ENCODE measurements at places on chromosomes 11 and 22.

GRCh38 chr11:31790649-31791048 is 20.5 kb downstream of the PAX6 start:
- DNase-seq, result no peak
- no peaks in the 10 kb centered on the region for H3K27me3 ChIP-seq
- H3K4me1 ChIP-seq, result no peaks in the 10 kb centered on the region
- no peak overlapping the region for H3K4me3 ChIP-seq
- H3K36me3 ChIP-seq, result no peaks in the 10 kb centered on the region
- H3K27ac ChIP-seq, result no peak overlapping the region

- H3K4me1 ChIP-seq, result peaks cover 20% of the 10 kb centered on the region
- no peak overlapping the region for H3K27ac ChIP-seq
- H3K27me3 ChIP-seq, result no peaks in the 10 kb centered on the region
Observed at GRCh38 chr22:17152971-17153370, 6.1 kb downstream of the HDHD5 start.

DNA sequence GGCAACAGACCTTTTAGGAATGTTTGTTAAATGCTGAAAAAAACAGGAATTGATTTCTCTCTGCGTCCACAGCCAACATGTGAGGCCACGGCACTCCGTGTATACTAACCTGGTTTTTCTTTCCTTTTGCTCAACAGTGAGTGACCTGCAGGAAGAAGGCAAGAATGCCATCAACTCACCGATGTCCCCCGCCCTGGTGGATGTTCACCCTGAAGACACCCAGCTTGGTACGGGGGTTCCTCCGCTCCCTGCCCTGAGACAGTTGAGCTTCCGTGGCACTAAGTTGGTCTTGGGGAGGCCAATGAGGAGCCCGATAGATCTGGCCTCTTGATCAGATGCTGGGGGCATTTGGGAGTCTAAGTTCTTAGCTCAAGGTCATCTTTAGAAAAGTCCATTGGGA is 69.7 kb downstream of the PARVB start:
- DNase-seq, result no peak
- H3K27ac ChIP-seq, result no peak overlapping the region
- no peaks in the 10 kb centered on the region for H3K4me1 ChIP-seq
- no peaks in the 10 kb centered on the region for H3K36me3 ChIP-seq
- no peaks in the 10 kb centered on the region for H3K27me3 ChIP-seq
- H3K4me3 ChIP-seq, result no peak overlapping the region

- no peak overlapping the region for H3K4me3 ChIP-seq
- H3K27ac ChIP-seq, result no peak overlapping the region
- no peak for DNase-seq
- H3K4me1 ChIP-seq, result peaks cover 8% of the 10 kb centered on the region
Observed at GRCh38 chr11:114057605-114058004, 1.9 kb upstream of the ZBTB16 start.

GRCh38 chr11:114845766-114846415 is 167.6 kb downstream of the NXPE2 start:
- no peak for DNase-seq
- no peaks in the 10 kb centered on the region for H3K36me3 ChIP-seq
- no peak overlapping the region for H3K4me3 ChIP-seq
- H3K27me3 ChIP-seq, result no peaks in the 10 kb centered on the region
- no peak overlapping the region for H3K27ac ChIP-seq

- peaks cover 6% of the 10 kb centered on the region for H3K4me1 ChIP-seq
- H3K4me3 ChIP-seq, result no peak overlapping the region
- no peaks in the 10 kb centered on the region for H3K27me3 ChIP-seq
- no peak overlapping the region for H3K27ac ChIP-seq
Observed at GRCh38 chr22:30190574-30190973, 56.0 kb downstream of the LIF start.

DNA sequence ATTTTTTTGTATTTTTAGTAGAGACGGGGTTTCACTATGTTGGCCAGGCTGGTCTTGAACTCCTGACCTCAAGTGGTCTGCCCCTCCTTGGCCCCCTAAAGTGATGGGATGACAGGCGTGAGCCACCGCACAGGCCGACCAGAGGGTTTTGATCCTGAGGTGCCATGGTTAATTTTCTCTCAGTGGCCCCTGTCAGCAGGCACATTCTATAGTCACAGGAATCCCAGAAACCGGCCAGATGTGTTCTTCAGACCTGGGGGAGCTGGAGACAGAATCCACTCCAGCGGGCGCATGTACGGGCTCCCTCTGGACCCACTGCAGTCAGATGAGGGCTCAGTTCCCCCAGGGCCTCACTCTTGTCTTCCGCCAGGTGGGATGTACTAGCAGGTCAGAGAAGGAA is 17.0 kb downstream of the IGLL1 start:
- H3K36me3 ChIP-seq, result no peaks in the 10 kb centered on the region
- no peak overlapping the region for H3K4me3 ChIP-seq
- peaks cover 14% of the 10 kb centered on the region for H3K27me3 ChIP-seq

DNA sequence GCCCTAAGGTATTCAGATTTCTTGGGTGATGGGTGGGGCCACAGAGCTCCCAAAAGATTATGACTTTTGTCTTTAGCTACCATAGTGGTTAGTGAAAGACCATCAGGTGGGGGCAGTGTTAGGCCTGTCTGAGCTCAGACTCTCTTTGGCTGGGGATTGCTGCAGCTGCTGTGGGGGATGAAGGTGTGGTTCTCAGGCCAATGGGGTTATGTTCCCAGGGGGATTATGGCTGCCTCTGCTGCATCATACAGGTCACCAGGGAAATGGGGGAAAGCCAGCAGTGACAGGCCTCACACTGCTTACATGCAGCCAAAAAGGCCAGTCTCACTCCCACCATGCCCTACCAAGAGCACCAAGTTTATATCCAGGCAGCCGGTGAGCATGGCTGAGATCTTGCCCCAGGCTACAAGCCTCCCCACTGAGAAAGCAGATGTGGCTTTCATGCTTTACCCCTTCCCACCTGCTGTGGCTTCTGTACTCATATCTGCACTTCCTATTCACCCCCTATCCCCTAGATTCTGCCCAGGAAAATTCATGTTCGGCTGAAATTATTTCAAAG is 24.8 kb downstream of the CNTF start:
- H3K36me3 ChIP-seq, result no peaks in the 10 kb centered on the region
- no peak overlapping the region for H3K27ac ChIP-seq
- no peak overlapping the region for H3K4me3 ChIP-seq
- no peak for DNase-seq
- no peaks in the 10 kb centered on the region for H3K4me1 ChIP-seq

- no peak overlapping the region for H3K27ac ChIP-seq
- DNase-seq, result no peak
- no peaks in the 10 kb centered on the region for H3K27me3 ChIP-seq
- no peaks in the 10 kb centered on the region for H3K36me3 ChIP-seq
- no peak overlapping the region for H3K4me3 ChIP-seq
Observed at GRCh38 chr11:91220476-91221202, 997.8 kb upstream of the CHORDC1 start.

DNA sequence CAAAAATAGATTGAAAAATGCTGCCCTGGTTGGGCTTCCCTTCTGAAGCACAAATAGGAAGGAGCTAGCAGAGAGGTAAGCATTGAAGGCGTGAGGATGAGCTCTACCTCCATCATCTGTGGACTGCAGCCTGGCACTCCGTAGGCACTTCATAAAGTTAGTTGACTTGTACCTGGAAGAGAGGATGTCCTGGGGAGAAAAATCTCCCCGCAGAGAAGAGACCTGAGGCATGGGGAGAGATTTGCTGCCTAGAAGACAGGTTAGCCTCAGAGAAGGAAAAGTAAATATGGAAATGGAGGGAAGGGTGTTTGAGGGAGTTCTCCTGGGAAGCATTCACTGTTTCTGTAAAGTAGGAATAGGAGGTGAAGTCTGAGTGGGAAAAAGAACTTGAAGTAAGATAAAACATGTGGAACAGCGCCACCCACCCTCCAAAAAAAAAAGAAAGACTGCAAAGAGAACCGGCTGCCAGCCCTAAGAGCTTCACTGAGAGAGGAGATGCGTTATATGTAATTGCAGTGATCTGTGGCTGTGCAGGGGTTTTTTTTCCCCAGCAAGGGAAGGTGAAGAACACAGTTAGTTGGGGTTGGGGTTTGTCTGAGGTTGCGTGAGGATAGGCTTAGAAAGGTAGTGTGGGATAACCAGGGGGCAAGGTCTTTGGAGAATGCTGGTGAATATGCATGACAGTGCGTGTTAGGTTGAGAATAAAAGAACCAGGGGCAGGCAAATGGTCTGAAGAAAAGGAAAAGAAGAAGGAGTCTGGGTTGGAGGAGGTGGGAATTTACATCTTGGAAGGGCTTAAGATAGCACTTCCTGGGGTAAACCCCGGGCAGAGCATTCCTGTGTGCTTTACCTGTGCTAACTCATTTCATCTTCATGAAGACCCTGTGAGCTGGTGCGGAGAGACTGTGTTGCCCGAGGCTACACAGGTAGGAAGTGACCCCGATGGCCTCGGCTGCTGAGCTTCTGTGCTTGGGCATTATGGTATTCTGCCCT is 16.0 kb downstream of the TNRC6B start:
- H3K4me1 ChIP-seq, result peaks cover 66% of the 10 kb centered on the region
- H3K4me3 ChIP-seq, result no peak overlapping the region

DNA sequence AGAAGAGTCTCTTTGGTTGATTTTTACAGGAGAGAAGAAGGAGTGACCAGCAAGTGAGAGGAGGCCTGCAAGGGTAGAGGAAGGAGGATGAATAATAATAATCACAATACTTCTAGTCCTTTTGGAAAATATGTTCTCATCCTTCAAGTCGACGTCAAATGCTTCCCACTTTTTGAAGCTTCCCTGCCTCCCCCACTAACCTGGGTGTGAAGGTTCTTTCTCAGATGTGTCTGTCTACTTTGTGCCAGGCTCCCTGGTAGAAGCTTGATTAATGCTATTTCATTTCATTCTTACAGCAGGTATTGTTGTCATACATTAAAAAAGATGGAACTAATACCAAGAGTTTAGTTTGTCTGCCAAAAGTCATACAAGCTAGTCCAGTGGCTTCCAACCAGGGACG is 17.1 kb downstream of the TENM4 start:
- H3K27me3 ChIP-seq, result no peaks in the 10 kb centered on the region
- no peaks in the 10 kb centered on the region for H3K36me3 ChIP-seq
- no peak for DNase-seq
- H3K4me1 ChIP-seq, result no peaks in the 10 kb centered on the region
- no peak overlapping the region for H3K27ac ChIP-seq
- H3K4me3 ChIP-seq, result no peak overlapping the region

DNA sequence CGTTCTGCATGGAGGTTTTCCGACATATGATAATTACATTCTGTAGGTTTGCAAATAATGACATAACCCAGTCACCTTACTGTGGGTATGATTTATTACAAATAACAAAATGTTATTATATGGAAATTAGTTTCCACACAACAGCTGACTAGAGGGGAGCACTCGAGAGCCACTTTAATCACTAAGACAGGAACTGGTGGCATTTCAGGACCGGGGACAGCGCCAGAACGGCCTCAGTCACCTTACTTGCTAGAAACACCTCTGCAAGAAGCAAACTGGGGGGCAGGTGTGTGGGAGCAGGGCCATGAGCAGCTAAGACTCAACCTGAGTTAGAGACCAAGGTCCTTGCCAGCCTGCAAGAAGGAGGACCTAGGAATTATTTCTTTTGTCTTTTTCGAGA is 199.9 kb downstream of the DSCAML1 start:
- H3K4me1 ChIP-seq, result no peaks in the 10 kb centered on the region
- H3K27me3 ChIP-seq, result no peaks in the 10 kb centered on the region
- no peaks in the 10 kb centered on the region for H3K36me3 ChIP-seq

- H3K27ac ChIP-seq, result no peak overlapping the region
- H3K4me3 ChIP-seq, result no peak overlapping the region
- no peak for DNase-seq
- no peaks in the 10 kb centered on the region for H3K36me3 ChIP-seq
- no peaks in the 10 kb centered on the region for H3K27me3 ChIP-seq
Observed at GRCh38 chr11:72406540-72407527, 27.5 kb downstream of the CLPB start.

DNA sequence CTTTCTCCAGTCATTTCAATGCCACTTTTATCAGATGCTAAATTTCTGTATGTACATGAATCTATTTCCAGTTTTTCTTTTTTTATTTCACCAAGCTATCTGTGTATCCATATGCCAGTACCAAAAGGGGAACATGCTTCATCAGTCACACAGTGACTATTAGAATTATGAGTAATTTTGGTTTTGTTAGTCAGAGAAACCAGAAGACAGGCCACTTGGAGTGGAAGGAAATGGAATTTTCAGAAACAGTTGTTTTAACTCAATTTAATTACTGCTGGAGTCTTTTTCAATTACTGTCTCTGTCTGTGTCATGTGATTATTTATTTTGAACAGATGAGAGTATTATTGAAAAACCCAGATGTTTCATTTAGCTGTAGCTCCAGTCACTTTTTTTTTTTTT is 84.6 kb upstream of the ANO3 start:
- H3K27ac ChIP-seq, result no peak overlapping the region
- no peaks in the 10 kb centered on the region for H3K36me3 ChIP-seq
- no peaks in the 10 kb centered on the region for H3K27me3 ChIP-seq
- DNase-seq, result no peak
- H3K4me1 ChIP-seq, result no peaks in the 10 kb centered on the region

All from CD8-positive, alpha-beta memory T cell (primary cell).